ENCODE measurements at places on chromosomes 2 and 18.
A peak's percentile ranks its signal among the peaks of the same experiment; 100 is the strongest.

GRCh38 chr2:19114126-19114525 lies 244.3 kb downstream of the OSR1 start:
- no peak for DNase-seq

GRCh38 chr18:35822413-35822812 lies 150.1 kb upstream of the RMP24 start:
- DNase-seq = no peak

DNA sequence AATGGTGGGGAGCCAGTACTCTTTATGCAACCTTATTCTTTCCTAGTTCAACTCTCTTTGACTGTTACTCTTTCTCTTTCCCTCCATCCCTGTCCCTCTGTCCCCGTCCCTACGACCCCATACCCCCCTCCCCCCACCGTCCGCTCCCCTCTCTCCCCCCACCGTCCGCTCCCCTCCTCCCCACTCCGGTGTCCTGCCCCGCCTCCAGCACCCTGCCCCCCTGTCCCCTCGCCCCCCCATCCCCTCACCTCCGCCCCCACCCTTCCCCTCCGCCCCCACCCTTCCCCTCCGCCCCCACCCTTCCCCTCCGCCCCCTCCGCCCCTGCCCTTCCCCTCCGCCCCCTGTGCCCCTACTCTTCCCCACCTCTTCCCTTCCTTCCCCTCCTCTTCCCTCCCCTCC lies 128.4 kb downstream of the LPIN1 start:
- no peak for DNase-seq

GRCh38 chr2:238387332-238387731 lies 39.4 kb upstream of the ASB1 start:
- DNase-seq = no peak

DNA sequence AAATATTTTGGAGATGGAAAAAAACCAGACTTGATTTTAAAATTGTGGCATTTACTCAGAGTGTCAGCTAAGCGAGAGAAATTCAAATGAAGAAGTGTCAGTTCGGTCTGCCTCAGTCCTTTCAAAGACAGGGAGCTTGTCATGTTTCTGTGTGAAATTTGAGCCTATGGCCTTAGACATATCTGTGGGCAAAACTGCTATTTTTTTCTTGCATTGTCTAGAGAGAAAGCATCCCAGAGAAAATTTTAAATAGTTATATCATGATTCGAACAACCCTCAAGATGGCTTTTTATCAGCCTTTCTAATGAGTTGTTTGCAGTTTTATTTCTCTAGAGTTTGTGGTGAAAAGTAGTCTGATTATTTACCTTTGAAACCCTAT lies 50.2 kb upstream of the KCNE4 start:
- DNase-seq = no peak

DNA sequence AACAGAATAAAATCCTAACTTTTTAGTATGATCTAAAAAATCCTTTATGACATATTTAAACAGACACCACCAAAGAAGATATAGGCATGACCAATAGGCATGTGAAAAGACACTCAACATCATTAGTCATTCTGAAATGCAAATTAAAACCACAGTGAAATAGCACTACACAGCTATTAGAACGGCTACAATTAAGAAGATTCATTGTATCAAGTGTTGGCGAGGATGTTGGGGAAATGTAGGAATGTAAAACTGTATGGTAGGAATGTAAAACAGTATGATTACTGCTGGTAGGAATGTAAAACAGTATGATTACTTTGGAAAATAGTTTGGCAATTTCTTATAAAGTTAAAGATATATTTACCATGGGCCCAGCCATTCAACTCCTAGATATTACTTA lies 253.3 kb upstream of the TCF4 start:
- DNase-seq = no peak

DNA sequence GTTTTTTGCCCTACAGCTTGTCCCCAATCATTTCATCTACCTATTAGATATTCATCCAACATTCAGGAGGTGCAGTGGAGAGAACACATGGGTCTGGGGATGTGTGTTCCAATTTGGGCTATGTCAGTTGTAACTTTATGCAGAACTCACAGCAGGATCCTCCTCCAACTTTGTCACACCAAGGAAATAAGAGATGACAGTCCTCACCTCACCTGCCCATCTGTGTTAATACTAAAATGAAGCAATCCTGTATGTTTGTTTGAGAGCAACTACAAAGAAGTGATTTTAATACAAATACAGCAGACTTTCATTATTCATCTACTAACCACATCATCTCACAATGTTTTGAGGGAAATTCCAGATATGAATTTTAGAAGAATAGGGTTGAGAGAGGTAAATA lies 126.7 kb downstream of the ARHGAP15 start:
- no peak for DNase-seq

- no peak for DNase-seq
Observed at GRCh38 chr2:109636317-109636716, 22.2 kb downstream of the SOWAHC start.

GRCh38 chr18:10124967-10125366 lies 211.2 kb downstream of the VAPA start:
- DNase-seq = no peak

DNA sequence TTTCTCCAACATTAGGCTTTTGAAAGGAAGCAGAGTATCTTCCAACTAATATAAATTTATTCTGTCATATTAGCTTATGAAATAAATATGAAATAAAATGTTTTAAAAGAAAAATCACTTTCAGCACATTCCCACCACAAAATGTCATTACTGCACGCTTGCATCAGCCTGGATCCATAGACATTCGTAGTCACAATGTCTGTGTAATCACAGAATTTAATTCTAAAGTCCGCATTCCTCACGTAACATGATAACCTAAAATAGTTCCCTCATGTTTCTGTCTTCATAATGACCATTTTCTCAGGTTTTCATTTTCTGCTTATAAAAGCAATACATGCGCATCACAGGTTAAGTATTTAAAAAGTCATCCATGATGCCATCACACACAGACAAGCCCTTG lies 47.1 kb downstream of the HDAC4 start:
- no peak for DNase-seq

- no peak for DNase-seq
Observed at GRCh38 chr2:25276569-25277465, 64.9 kb downstream of the DNMT3A start.

GRCh38 chr2:175918935-175919334 lies 83.1 kb downstream of the LNPK start:
- no peak for DNase-seq

GRCh38 chr2:233829193-233830110 lies 24.9 kb downstream of the HJURP start:
- no peak for DNase-seq

GRCh38 chr2:112591413-112591812 lies 7.0 kb downstream of the CHCHD5 start:
- DNase-seq = no peak

DNA sequence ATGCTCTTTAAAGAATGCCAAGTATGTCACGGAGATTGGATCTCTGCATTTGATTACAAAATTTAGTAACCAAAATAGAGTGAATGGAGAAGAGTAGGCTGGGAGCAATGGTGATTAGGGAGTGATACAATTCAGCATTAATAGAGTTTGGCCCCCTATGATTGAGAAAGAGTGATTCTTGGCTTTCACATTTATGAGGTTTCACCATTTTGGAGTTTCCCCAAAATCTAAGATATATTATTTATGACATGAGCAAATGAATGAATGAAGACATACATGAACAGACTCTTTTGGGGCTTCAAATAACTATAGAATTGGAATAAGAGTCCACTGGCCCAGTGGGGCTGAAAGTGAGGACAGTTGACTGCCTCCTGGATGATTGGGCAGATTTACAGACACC lies 255.2 kb downstream of the LPIN1 start:
- DNase-seq = no peak

GRCh38 chr2:29650631-29651097 lies 270.7 kb downstream of the ALK start:
- no peak for DNase-seq

DNA sequence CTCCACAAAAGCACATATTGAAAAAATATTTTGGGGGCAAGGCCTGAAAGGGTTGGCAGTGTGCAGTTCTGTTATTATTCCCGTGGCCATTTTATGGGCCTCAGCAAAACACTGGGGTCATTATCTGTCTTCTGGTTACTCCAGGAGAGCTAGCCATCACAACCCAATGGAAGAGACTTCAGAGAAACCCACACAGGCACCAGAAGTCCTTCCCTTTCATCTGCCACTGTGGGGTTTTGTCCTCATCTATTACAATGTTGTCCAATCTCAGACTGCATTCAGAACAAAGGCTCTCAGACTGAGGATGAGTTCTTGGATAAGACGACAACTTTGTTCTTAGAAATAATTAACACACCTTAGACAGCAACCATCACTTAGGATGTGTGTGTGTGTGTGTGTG lies 98.4 kb downstream of the PIEZO2 start:
- peak; percentile 69 for DNase-seq
